AG04450 (cell line): ENCODE measurements at places on chromosomes 12 and 14. TPM values are rescaled to one million over a fixed set of nuclear protein-coding genes. Genes with fewer than 3 reads are reported as not detected.

GRCh38 chr12:130405332-130405731 lies 67.6 kb downstream of the PIWIL1 start:
- DNase-seq, result no peak

- peak; percentile 44 for DNase-seq
These were observed 19.4 kb downstream of the GPR132 start for GRCh38 chr14:105045710-105046326.

The LALBA gene
- not detected in 2 replicates for polyA plus RNA-seq

The ANO4 gene
- 6.4 and 7.5 TPM in 2 replicates for polyA plus RNA-seq

- DNase-seq, result no peak
These were observed 267.3 kb upstream of the SRRM4 start for GRCh38 chr12:118714051-118714460.

DNA sequence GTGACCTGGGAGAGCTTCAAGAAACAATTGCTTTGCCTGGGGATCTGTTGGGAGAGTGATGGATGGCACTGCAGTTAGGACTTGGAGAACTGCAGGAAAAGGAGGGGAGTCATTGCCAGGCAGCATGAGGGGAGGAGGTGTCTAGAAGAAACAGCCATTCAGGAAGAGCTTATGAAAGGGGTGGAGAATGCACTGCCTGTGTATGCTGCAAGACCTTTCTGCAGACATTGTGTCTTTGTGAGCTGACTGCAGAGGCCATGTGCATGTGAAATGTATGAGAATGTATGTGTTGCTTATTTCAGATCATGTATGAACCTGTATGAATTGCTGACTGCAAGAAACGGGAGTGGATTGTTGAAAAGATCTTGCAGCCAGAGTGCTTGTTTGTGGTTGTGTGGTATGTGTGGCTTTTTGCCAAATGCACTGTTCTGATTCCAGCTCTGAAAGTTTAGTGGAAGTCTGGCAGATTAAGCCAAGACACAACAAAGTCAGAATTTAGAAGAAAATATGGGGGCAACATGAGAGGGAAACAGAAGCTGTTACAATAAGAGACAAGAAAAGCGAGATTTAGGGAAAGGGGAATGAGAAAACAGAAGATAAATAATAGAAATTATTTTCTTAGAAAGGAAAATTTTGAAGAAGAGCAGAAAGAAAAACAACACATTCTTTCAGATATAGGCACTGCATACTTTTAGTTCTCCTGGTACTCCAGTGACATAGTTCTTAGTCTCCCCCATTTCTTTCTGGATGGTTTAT lies 9.8 kb upstream of the RIMKLB start:
- peak; percentile 55 for DNase-seq

DNA sequence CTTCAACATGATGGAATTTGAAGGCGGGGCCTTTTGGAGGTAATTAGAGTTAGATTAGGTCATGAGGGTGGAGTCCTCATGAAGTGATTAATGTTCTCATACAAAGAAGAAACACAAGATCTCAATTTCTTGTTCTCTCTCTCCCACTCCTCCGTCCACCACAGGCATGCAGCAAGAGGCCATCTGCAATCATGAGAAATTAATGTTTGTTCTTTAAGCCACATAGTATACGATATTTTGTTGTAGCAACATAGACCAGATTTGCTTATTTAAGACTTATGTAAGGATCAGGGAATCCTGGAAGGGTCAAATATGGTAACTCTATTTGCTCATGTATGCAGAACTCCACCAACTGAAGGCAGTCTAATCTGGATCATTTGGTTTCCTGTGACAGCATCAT lies 429.0 kb downstream of the LRIG3 start:
- DNase-seq, result peak; percentile 75

The MIPOL1 gene
- 4.8 and 7.0 TPM in 2 replicates for polyA plus RNA-seq

The SLC25A47 gene
- polyA plus RNA-seq, result not detected in 2 replicates

The APAF1 gene
- polyA plus RNA-seq, result 16.1 and 21.0 TPM in 2 replicates

The P2RX7 gene
- 0.48 and 0.50 TPM in 2 replicates for polyA plus RNA-seq

GRCh38 chr12:26473291-26473690 lies 277.9 kb downstream of the SSPN start:
- no peak for DNase-seq

The IL26 gene
- not detected in 2 replicates for polyA plus RNA-seq

DNA sequence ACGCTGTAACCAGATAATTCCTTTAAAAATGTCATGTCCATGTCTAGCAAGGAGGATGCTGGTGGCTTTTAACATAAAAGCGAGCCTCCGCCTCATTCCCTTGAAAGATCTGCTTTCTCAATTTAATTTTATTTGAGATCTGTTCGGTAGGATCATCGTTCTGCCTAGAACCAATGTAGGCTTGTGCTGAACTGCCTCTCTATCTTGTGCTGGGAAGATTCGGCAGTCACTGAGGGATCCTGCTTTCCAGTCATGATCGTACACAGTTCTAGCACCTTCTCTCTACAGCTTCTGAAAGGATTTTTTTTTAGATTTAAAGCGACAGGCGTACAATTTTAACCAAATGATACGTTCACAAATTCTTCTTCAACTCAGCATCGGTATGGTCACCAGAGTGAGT lies 54.3 kb downstream of the PEBP1 start:
- DNase-seq, result no peak

The FBXW8 gene
- polyA plus RNA-seq, result 23.0 and 24.5 TPM in 2 replicates

GRCh38 chr12:128820723-128821432 lies 2.9 kb downstream of the SLC15A4 start:
- no peak for DNase-seq

GRCh38 chr14:100065111-100065871 lies at the start of gene EVL:
EVL (plus strand) TSS chr14:100065422; CDS start chr14:100065501, 79 bp downstream.
- DNase-seq, result no peak

DNA sequence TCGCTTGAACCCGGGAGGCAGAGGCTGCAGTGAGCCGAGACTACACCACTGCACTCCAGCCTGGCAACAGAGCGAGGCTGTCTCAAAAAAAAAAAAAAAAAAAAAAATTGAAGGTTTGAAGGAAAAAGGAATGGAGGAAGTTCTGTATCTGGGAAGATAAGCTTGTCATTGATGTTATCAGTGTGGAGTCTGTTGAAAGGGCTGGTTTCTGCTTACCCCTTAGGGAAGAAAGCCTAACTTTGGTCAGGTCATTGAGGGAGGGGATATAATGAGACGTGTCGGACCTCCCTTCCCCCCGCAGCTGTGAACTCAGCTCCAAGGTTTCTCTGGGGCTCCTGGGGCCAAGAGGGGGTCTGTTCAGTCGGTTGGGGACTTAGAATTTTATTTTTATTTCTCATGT lies 16.4 kb downstream of the DAO start:
- no peak for DNase-seq

The SIRT4 gene
- polyA plus RNA-seq, result 1.4 and 1.9 TPM in 2 replicates

- DNase-seq, result peak; percentile 23
These were observed 158.8 kb downstream of the RPAP3 start for GRCh38 chr12:47547077-47547476.
